ENCODE measurements at places on chromosomes 12 and 14. TPM values are rescaled to one million over a fixed set of nuclear protein-coding genes. Genes with fewer than 3 reads are reported as not detected.

Gene CAPZA3
- total RNA-seq: not detected

Gene SLC5A8
- total RNA-seq: not detected

Gene TRPV4
- total RNA-seq: 2.5 TPM

Gene UNG
- total RNA-seq: 78.5 TPM

Gene NKX2-1
- total RNA-seq: not detected

Gene HOXC5
- total RNA-seq: 1.5 TPM

Gene KRT81
- total RNA-seq: not detected

Gene KCNMB4
- total RNA-seq: 0.45 TPM

Gene CELA1
- total RNA-seq: not detected

Gene NT5DC3
- total RNA-seq: 5.2 TPM

Gene RPGRIP1
- total RNA-seq: not detected

Gene KRT77
- not detected for total RNA-seq

Gene TSPAN19
- under 0.01 TPM for total RNA-seq

Gene ABHD12B
- under 0.01 TPM for total RNA-seq

Gene BATF
- total RNA-seq: not detected

Gene BEGAIN
- total RNA-seq: 1.3 TPM

Gene HAL
- total RNA-seq: under 0.01 TPM

Gene HELB
- 1.2 TPM for total RNA-seq

Gene PELI2
- total RNA-seq: 3.1 TPM

Gene KRT71
- total RNA-seq: not detected

Gene KRT78
- total RNA-seq: not detected

Gene GUCY2C
- total RNA-seq: not detected

Gene CDCA3
- total RNA-seq: 118 TPM

Gene CACNA2D4
- total RNA-seq: 1.0 TPM

Gene ZFYVE26
- total RNA-seq: 7.3 TPM

Data from bronchus fibroblast of lung (primary cell).